IMR-90 (cell line): ENCODE measurements at places on chromosomes 6 and 20. TPM values are rescaled to one million over a fixed set of nuclear protein-coding genes. Genes with fewer than 3 reads are reported as not detected.

UCKL1 gene
- total RNA-seq: 16.7 and 18.3 TPM in 2 replicates

PPP1R3G gene
- total RNA-seq: under 0.01 and 0.18 TPM in 2 replicates

IL20RA gene
- total RNA-seq: under 0.01 TPM in 1 of 2 replicates, not detected in the other

KCNK16 gene
- not detected in 2 replicates for total RNA-seq

PLA2G7 gene
- not detected in 2 replicates for total RNA-seq

IFT52 gene
- total RNA-seq: 55.6 and 60.8 TPM in 2 replicates

LY6G6D gene
- not detected in 2 replicates for total RNA-seq

RAET1L gene
- total RNA-seq: not detected in 2 replicates

C6orf132 gene
- total RNA-seq: 0.72 and 1.1 TPM in 2 replicates

BTN1A1 gene
- not detected in 2 replicates for total RNA-seq

TAAR2 gene
- not detected in 2 replicates for total RNA-seq

PLN gene
- total RNA-seq: under 0.01 TPM in 2 replicates

LYRM4 gene
- 11.5 and 16.1 TPM in 2 replicates for total RNA-seq

UBD gene
- total RNA-seq: not detected in 2 replicates

CRIP3 gene
- not detected in 2 replicates for total RNA-seq

KIAA1755 gene
- total RNA-seq: 2.2 and 2.5 TPM in 2 replicates

GLP1R gene
- total RNA-seq: not detected in 2 replicates

NFATC2 gene
- 0.18 and 0.28 TPM in 2 replicates for total RNA-seq

MATN4 gene
- total RNA-seq: not detected in 2 replicates

PRPF6 gene
- 68.6 and 71.3 TPM in 2 replicates for total RNA-seq

DDX43 gene
- under 0.01 TPM in 1 of 2 replicates, not detected in the other for total RNA-seq

PGC gene
- total RNA-seq: not detected in 2 replicates

SAMD10 gene
- 0.54 and 0.56 TPM in 2 replicates for total RNA-seq

PPARD gene
- total RNA-seq: 10.0 and 10.4 TPM in 2 replicates

GTF2H4 gene
- total RNA-seq: 6.9 and 13.4 TPM in 2 replicates

XKR7 gene
- total RNA-seq: not detected in 2 replicates

RAB44 gene
- not detected in 2 replicates for total RNA-seq

TFAP2C gene
- under 0.01 TPM in 2 replicates for total RNA-seq

SRSF12 gene
- 0.28 and 0.36 TPM in 2 replicates for total RNA-seq

HDGFL1 gene
- total RNA-seq: not detected in 2 replicates

FILIP1 gene
- total RNA-seq: under 0.01 TPM in 2 replicates

ADGRF1 gene
- not detected in 2 replicates for total RNA-seq

RIMS4 gene
- not detected in 2 replicates for total RNA-seq

POU5F1 gene
- total RNA-seq: not detected in 2 replicates

TSPO2 gene
- total RNA-seq: not detected in 2 replicates
